ENCODE measurements at places on chromosomes 12 and 14.

DNA sequence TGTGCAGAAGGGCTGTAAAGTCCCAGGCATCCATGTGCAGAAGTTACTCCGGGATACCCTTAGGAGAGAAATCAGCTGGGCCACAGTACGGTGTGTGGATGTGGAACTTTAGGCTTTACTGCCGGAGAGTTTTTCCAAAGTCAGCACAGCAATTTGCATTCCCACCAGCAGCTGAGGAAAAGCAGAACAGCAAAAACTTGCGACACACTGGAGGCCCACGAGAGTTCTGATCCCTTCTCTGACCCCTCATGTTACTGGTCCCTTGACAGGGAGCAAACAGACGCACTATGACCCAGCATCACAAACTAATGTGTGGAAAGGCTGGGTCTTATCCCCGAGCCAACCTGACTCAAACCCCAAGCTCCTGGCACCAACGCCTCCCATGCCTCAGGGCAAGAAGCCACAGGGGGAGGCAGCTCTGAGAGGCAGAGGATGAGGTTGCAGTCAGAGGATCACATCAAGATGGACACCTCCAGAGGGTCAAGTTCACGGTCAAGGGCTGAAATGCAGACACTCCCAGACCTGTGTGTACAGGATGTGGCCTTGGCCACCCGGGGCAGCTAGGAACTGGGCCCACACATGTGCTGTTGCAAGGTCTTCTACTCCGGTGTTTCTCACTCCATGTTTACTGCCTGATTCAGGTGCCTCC is 38.6 kb downstream of the CCDC88C start:
- DNase-seq = no peak

GRCh38 chr12:94660436-94660835 is 10.1 kb upstream of the TMCC3 start:
- no peak for DNase-seq

- no peak for DNase-seq
Observed at GRCh38 chr12:117577122-117577657, 215.8 kb upstream of the NOS1 start.

DNA sequence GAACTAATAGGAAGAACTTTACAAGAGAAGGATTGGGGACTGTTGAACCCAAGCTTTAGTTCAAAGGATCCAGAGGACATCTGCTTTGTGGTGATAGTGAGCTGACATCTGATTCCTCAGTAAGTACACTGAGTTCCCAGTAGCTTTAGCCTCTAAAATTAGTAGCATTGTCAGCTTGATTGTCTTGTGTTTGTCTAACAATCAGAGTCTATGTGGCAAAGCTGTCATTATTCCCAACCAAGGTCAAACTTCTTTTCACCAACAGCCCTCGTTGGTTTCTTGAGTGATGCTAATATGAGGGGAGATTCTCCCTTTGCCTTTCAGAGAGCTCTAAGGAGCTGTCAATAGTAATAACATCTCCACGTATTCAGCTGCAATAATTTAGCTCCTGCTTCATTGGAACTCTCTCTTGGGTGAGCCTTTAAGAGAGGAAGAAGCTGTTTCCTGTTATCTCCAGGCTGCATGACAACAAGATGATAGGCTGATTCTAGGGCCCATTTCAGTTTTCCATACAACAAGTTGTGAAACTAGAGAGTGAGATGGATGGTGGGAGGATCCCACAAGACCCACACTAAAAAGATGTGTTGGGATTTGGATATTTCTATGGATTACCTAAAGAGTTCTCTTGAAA is 46.7 kb downstream of the TGFB3 start:
- no peak for DNase-seq

- no peak for DNase-seq
Observed at GRCh38 chr12:72836194-72836593, 564.0 kb downstream of the TRHDE start.

DNA sequence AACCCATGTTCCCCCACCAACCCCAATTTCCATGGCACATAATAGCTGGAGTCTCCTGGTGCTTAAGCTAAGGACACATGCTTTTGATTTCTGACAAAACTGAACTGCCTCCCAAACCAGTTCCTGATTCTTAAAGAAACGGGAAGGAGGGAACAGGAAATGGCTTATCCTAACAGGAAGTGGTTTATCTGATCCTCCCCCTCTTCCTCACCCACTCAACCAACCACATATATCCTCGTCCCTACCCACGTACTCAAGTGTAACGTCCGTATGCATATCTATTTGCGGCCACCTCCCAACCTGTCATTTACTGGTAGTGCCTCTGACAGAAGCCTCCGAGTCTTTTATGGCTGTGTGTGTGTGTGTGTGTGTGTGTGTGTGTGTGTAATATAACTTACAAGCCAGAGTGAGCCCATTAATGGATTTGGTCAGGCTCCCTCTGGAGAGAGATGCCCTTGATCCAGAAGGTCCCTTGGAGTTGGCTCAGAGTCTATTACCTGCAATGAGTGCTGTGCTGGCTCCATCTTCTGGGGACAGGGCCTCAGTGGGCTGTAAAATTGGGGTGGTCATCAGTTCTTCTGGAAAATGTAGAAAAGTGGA is 7.7 kb downstream of the DAZAP2 start:
- DNase-seq = no peak

DNA sequence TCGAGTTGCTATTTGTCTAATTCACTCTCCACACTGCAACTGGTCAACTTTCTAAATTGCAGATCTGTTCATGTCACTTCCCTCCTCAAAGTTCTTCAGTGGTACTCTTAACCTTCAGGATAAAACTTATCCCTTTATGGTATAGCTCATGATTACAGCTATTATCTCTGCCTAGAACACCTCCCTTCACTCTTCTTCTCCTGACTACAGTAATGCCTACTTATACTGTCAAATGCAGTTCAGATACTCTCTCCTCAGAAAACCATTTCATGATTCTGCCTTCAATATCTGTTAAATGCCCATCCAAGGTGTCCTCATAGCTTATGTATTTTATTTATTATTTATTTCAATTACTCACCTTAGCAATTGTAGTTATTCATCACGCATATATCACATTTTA is 85.5 kb downstream of the FAR2 start:
- no peak for DNase-seq

GRCh38 chr14:59316151-59316830 is 127.8 kb downstream of the DAAM1 start:
- DNase-seq = no peak

- no peak for DNase-seq
Observed at GRCh38 chr12:131565267-131566015, 145.4 kb upstream of the SFSWAP start.

DNA sequence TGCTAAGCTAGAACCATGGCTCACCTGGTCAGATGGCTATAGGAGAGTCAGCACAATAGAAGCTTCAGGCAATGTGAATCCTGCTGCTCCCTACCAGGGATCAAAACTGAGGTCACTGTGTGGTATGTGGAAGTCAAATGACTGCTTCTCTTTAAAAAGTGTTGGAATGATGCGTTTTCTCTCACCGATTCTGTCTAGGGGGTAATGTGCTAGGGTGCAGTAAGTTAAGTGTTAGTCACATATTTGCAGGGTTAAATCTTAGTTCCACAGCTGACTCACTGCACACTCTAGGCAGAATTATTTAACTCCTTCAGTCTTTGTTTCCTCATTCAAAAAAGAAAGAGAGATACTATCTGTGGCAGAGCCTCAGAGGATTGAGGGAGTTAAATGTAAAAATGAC is 696.6 kb downstream of the DIO2 start:
- DNase-seq = no peak

- DNase-seq = no peak
Observed at GRCh38 chr12:58313091-58313855, 371.9 kb downstream of the ATP23 start.

GRCh38 chr14:69750495-69750894 is 16.4 kb upstream of the SRSF5 start:
- no peak for DNase-seq

- DNase-seq = no peak
Observed at GRCh38 chr12:122820838-122821271, 14.4 kb upstream of the HIP1R start.

DNA sequence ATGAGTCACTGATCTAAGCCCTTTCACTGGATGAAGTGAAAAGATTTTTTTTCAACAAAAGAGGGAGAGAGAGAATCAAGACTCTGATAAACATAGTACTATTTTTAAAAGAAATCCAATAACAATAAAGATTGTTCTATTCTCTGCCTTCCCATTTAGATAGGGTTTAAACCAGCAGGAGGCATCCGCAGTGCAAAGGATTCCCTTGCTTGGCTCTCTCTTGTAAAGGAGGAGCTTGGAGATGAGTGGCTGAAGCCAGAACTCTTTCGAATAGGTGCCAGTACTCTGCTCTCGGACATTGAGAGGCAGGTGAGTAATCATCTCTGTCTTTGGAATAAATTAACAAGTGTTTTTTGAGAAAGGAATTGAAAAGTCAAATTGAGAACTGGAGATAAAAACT is 124.9 kb downstream of the DERA start:
- no peak for DNase-seq

- no peak for DNase-seq
Observed at GRCh38 chr14:51738754-51739153, 87.0 kb downstream of the FRMD6 start.

DNA sequence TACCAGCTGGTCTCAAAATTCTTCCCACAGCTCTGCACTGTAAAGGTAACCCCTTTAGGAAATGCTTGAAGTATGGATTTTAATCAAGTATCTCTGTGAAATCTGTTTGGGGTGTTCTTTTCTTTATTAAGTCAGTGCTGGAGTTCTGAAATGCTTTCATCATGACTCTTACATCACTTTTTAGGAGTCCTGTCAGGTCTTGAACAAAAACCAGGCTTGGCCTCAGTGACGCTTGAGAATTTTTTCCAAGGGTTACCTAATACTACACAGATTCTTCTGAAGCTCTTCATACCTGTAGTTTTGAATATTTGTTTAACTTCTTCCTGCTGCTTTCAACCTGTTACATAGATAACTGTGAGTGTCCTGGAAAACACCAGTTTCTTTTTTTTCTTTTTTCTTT is 47.0 kb upstream of the KCNH3 start:
- no peak for DNase-seq

DNA sequence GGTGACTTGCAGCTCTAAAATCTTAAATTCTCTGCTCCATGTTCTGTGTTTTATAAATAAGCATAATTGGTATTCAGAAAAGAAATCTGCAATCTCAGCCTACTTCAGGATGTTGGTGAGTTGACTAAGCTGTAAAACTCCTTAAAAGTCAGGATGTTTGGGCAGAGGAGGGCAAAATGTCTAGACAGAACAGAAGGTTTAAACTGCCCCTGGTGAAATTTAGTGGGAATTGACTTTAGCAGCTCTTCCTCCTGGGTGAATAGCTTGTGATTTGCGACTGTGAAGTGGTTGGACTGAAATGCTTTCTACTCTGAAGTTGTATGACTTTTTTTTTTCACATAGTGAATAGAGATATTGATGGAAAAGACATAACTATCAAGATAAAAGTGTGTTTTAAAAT is 85.8 kb downstream of the CAND1 start:
- no peak for DNase-seq

GRCh38 chr12:105876396-105876927 is 262.3 kb downstream of the NUAK1 start:
- DNase-seq = no peak

- no peak for DNase-seq
Observed at GRCh38 chr12:71004578-71004977, 84.0 kb upstream of the PTPRR start.

GRCh38 chr14:27613102-27613501 is 1015.3 kb upstream of the NOVA1 start:
- no peak for DNase-seq

- no peak for DNase-seq
Observed at GRCh38 chr12:79911889-79912656, 22.8 kb downstream of the PPP1R12A start.

GRCh38 chr14:103301512-103302354 is 32.3 kb upstream of the EIF5 start:
- no peak for DNase-seq

DNA sequence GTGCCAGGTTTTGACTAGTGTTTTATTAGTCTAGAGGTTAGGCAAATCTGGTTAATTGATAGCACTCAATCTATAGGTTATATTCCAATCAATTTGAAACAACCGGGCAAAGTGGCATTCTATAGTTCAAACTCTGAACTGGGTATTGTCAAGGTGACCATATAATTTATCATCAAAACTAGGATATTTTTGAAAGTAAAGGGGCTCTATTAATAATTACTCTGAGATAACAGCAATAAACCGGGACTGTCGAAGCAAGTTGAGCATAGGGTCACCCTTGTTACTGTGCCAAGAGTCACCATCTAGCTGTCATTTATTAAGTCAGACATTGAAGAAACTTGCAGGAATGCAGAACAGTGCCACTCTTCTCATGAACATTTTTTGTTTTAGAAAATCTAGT is 321.2 kb downstream of the RAD51B start:
- no peak for DNase-seq

- DNase-seq = no peak
Observed at GRCh38 chr14:23143911-23144310, 24.9 kb upstream of the CEBPE start.

- DNase-seq = no peak
Observed at GRCh38 chr12:109822416-109822815, 10.8 kb downstream of the TRPV4 start.

DNA sequence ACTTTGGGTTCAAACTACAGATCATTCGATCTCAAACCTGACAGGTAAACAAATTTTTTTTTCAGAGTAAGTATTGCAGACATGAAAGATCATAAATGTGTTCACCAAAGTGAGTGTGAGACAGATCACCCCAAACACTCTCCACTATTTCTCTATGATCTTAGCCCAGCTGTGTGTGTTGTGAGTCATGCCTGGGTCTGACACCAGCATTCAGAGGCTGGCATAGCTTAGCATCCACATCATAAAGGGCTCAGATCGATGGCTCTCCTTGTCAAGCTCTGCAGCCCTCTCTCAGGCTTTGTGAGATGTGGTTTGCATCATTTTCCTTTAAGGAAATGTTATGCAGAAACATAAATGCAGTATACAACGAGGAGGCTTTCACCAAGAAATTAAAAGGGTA is 164.9 kb downstream of the ETV6 start:
- no peak for DNase-seq

DNA sequence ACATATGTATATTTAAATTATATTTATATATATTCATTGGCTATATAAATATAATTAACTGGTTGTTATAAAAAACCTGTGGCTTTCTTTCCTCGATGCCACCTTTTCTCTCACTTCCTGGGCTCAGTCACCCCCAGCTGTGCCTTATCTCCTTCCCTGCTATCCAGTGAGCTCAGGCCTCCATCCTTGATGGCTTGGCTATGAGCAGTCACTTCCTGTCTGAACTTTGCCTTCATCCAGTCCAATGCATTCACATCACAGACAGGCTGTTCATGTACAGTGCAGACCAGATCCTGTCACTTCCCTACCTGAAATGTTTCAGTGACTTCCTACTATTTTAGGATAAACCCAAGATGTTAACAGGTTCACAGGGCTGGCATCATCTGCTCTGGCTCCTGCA is 115.3 kb upstream of the PRB2 start:
- no peak for DNase-seq

- no peak for DNase-seq
Observed at GRCh38 chr14:68805414-68805813, 12.5 kb upstream of the ZFP36L1 start.

- no peak for DNase-seq
Observed at GRCh38 chr14:106277503-106277902, 751.1 kb downstream of the TMEM121 start.

DNA sequence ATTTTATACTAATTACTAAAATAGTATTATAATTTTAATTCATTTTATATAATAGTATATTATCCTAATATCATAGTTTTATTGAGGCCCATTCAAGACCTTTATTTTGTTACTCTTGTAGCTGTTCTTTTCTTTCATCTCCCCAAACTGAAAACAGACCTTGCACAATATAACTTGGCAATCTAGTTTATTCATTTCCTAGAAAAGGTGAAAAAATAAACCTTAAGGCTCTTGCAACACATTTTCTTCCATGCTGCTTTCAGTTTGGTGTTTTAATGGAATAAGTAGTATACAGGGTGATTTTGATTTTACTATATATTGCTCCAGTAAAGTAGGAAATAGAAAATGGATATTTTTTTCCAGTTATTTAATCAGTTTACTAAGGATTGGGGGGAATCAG is 174.0 kb downstream of the SLC2A13 start:
- no peak for DNase-seq

Measured in right forelimb (tissue), 1 donor.